ENCODE measurements at places on chromosomes 4 and X.

- no peak for DNase-seq
Observed at GRCh38 chrX:68711845-68712244, 64.4 kb downstream of the STARD8 start.

GRCh38 chr4:111847296-111848008 is 297.8 kb upstream of the FAM241A start:
- DNase-seq: no peak

GRCh38 chr4:121885115-121885514 is 14.8 kb upstream of the BBS7 start:
- no peak for DNase-seq

DNA sequence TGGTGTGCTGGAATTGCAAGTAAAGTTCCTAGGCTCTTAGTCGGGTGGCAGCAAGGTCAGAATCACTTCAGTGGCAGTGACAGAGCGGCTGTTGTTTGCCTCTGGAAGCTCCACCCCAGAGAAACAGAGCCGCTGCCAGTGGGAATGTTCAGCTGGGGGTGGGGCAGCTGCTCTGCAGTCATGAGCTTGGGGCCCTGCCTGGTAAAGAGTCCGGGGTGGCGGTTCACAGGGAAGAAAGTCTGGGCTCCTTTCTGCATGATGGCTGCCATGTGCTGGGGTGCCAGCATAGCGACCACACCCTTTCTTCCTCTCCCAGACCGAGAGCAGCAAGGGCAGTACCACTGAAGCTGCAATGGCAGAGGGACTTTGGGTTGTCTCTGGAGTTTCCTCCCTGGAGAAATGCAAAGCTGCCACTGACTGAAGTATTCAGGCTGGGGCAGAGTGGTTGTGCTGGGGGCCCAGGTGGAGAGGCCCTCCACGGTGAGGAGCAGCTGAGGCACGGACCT is 108.8 kb upstream of the CENPE start:
- DNase-seq: no peak

GRCh38 chrX:153974726-153975286 is 2.3 kb downstream of the TMEM187 start:
- DNase-seq: no peak

DNA sequence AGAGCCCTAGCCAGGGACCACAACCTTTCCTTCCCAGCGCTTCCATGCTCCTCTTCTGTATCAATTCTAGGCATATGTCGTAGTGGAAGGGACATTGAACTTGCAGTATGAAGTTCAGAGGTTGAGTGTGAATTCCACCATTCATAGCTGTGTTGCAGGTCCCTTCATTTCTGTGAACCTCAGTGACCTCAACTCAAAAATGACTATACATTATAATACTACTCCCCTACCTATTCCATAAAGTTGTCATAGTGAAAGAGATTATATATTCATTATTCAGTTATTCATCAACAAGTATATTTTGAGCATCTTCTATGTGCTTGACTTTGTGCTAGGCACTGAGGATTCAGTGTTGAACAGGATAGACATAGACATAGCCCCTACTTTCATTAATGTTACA is 28.0 kb downstream of the SH3BGRL start:
- DNase-seq: no peak

GRCh38 chrX:18065956-18066355 is 154.7 kb downstream of the BEND2 start:
- no peak for DNase-seq

- DNase-seq: no peak
Observed at GRCh38 chr4:89847571-89848325, 10.8 kb upstream of the SNCA start.

GRCh38 chrX:133985164-133985966 is at the start of gene GPC3:
Gene GPC3, minus strand, starts transcription at chrX:133985594.
- DNase-seq: peak; percentile 7

- DNase-seq: no peak
Observed at GRCh38 chr4:104015680-104016079, 295.9 kb upstream of the TACR3 start.

DNA sequence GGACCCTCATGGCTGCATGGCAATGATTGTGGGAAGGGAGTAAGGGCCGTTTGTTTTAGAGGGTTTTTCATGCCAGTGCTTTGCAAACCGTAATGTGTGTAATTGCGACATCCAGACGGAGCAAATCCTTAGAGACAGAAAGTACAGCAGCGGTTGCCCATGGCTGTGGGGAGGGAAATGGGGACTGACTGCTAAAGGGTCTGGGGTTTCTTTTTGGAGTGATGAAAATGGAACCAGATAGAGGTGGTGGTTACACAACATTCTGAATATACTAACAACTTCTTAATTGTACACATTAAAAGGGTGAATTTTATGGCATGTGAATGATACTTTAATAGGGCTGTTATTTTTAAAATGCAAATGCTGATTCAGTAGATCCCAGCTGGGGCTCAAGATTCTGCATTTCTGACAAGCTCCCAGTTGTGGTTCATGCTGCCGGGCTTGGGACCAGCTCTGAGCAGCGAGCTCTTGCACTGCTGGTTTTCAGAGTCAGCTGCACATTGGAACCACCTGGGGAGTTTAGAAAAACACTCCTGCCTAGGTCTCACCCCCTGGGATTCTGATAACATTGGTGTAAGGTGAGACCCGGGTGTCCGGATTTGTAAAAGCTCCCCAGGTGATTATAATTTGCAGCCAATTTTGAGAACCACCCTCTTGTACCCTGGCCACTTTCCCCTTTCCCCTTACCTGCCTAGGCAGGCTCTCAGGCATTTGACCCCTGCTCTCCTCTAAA is 47.7 kb downstream of the PRPS1 start:
- DNase-seq: no peak

GRCh38 chr4:185040523-185040922 is 22.2 kb downstream of the HELT start:
- no peak for DNase-seq

DNA sequence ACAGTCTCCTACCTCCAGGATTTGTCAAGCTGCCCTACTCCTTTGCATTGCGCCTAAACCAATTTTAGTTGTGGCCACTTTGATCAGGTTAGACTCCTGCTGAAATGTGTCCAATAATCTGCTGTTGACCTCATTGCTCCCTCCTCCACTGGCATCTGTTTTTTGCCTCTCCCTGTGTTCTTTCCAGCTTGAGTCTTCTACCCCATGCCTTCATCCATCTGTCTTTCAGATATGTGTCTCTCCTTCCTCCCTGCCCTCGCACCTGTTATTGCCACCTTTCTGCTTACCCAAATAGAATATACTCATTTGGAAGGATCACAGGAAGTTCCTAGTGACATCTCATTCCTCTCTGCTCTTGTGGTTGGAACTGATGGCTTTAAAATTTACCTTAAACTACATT is 366.6 kb upstream of the CLNK start:
- DNase-seq: no peak

DNA sequence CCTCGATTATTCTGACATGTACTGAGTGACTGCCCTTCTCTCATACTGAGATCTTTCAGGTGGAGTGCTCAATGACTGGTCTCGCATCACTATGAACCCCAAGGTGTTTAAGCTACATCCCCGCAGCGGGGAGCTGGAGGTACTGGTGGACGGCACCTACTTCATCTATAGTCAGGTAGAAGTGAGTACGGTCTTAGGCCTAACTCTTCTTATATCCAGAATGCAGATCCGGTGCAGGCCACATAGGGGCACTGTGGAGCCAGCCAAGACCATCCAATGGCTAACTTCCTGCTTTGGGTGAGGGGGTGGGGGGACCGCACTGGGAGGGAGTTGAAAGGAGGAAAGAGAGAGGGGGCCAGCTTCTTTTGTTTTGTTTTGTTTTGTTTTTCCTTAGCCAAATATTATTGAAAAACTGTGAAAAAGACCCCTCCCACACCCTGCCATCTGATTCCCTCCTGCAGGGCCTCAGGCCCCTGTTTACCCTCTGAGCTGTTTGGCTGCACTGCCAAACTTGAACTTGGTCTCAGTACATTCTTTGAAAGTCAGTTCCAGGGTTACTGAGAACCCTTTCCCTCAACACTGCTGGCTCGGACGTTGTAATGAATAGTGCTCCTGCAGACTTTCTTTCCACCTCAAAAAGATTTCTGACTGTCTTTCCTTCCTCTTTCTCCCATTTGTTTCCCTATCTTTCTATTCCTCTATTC is 16.2 kb downstream of the AWAT2 start:
- peak; percentile 2 for DNase-seq

DNA sequence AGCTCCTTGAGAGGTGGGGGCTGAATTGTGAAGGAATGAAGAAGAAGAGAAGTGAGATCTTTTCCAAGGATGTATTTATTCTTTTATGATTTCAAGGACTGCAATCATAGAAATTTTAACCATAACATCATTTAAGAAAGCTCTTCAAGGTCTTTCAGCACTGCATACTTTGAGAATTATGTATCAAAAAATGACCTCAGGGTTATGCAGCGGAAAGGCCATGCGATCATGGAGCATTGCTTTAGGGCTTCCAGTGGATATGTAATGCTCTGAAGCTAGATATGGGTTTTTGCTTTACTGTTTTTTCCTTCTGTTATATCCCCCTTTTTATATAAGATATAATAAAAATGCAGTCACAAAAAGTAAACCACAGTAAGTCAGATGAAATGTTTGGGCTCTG is 38.7 kb downstream of the SGMS2 start:
- DNase-seq: no peak

- no peak for DNase-seq
Observed at GRCh38 chr4:112882286-112882685, 167.2 kb upstream of the ANK2 start.

DNA sequence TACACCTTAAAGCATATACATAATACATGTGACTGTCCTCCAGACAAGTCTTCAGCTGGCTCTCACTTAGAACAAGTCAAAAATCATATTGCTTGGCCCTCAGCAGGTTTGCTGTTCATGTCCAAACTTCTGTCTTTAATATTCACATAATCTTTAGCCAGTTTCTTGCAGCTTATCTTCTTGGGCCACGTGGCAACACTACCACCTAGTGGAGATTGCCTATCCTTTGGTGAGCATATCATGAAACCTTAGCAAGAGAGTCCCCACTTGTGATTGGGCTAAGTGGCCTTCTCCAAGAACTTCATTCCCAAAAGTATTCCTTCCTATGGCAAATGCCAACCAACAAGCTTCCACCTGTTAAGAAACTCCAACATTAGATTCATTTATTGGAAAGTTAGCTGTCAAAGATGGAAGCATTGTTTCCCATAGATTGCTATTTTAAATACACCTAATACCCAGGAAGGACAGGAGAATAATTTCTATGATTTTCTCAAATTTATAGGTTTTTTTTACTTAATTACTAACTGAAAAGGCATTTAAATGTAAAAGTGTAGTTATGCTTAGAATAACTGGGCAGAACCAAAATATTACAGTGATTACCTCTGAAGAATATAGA is 231.9 kb upstream of the INTU start:
- no peak for DNase-seq

GRCh38 chrX:39491548-39492297 is 606.0 kb downstream of the BCOR start:
- peak; percentile 7 for DNase-seq

DNA sequence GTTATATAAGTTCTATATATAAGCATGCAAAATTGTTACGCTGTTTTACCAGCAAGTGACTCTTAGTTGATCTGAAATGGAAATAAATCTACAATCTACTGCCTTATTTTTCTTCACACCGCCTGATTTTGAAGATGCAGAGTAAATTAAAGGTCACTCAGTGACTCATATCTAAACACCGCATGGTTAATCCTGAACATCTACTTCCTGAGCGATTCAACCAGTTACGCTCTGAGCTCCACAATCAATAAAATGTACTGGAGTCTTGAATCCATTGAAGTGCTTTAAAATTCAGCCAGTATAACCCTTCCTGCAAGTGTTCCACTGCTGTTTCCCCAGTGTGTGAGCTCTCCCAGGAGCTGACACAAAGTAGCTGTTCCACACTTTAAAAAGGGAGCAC is 192.8 kb downstream of the SLC7A11 start:
- DNase-seq: no peak

- no peak for DNase-seq
Observed at GRCh38 chrX:15116900-15117299, 153.0 kb downstream of the ASB9 start.

DNA sequence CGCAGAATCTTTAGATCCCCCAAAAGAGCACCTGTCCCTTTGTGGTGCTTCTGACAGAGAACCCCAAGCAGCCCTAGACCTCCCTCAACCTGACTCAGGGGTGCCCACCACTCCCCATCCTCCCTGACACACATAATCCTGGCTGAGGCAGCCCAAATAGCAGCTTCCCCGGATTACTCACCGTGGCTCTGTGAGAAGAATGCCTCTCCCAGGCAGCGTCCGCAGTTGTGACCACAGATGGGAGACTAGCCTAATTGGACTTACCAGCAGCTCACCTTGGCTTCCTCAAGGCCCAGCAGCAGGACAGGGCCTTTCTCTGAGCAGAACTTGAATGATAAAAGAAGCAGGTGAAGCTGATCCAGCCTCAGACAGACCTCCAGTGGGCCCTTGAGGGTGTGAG is 10.3 kb upstream of the ODAPH start:
- DNase-seq: no peak

- DNase-seq: no peak
Observed at GRCh38 chr4:15776871-15777648, 1.1 kb upstream of the CD38 start.

- DNase-seq: peak; percentile 69
Observed at GRCh38 chrX:47619486-47620302, at the start of gene SYN1. Gene SYN1, minus strand, starts transcription at chrX:47619857. Its CDS starts 129 bp downstream, at chrX:47619728.

DNA sequence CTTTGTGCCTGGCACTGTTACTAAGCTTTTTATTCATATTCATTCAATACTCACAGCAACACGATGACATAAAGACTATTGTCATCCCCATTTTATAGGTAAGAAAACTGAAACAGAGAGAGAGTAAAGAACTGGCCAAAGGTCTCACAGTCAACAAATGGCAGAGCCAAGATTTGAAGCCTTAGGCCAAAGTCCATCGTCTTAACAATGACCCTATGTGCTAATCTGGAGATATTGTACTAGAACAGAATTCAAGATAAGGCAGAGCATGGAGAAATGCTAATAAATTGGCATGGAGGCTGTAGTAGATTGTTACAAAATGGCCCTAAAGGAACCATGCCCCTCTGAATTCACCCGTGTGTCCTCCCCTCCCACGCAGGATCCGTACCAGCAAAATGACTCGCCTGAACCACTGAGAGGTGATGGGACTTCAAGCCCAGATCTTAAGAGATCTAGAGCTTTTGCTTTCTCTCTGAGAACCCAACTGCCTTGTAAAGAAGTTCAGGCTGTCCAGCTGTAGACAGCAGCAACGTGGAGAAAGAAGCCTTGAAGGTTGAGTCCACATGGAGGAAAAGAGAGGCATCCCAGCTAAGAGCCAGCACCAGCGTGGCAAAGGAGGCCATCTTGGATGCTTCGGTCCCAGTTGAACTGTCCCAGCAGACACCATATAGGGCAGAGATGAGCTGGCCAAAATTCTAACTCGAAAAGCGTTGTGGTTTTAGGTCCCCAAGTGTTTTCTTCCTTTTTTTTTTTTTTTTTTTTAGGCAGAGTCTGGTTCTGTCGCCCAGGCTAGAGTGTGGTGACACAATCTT is 52.8 kb upstream of the RBM47 start:
- DNase-seq: no peak

- DNase-seq: no peak
Observed at GRCh38 chr4:8912089-8912455, 40.4 kb upstream of the HMX1 start.

DNA sequence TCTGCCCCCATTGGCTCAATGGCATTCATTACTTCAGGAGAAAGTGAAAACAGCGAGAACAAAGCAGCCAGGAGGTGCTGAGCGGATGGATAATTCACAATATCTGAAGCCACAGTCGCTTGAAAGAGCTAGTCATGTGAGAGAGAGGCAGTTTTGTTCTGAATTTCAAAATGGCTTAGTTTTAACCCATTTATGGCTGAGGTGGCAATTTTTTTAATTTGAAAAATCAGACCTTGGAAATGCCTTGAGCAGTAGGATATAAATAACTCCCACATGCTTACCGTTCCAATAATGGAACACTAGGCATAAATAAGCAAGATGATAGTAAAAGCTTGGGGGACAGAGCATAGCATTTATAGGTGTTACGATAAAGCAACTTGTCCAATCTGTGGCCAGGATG is 56.9 kb upstream of the CBR4 start:
- no peak for DNase-seq

Data from T-helper 9 cell (primary cell).